ENCODE measurements at places on chromosomes 5 and 9.

GRCh38 chr5:72372331-72372730, 52.2 kb downstream of the PTCD2 start:
- DNase-seq = no peak

GRCh38 chr5:34914671-34915138, 599 bp downstream of the RAD1 start:
- no peak for DNase-seq

- no peak for DNase-seq
Measured at GRCh38 chr9:114202849-114203248, 47.5 kb downstream of the COL27A1 start.

DNA sequence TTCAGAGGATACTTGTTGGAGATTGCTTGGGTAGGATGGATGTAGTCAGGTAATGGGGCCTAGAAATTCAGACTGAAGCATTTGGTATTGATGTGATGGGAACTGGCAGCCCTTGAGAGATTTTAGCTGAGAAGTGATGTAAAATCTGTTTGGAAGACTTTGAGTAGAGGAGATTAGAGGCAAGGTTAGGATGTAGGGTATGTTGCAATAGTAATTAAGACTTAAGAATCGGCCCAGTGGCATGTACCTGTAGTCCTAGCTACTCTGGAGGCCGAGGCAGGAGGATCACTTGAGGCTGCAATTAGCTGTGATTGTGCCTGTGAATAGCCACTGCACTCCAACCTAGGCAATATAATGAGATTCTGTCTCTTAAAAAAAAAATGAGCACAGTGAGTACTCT, 6.7 kb downstream of the NSD1 start:
- DNase-seq = no peak

DNA sequence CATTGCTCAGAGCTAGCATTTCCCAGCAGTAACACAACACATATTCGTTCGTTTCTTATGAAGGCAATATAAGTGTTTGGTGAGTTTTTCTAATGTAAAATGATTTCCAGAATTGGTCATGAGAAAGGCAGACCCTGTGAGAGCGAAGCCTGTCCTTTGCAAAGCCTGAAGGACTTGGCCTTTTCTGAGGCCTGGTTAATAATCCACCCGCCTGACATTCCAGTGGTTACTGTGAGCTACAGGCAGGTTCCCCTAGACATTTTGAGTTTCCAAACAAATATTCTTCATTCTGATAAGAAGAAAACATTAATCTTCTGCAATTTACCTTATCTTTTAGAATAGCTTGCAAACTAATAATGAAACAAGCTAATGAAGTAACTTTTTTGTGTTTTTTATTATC, 38.0 kb downstream of the ADAMTS16 start:
- no peak for DNase-seq

DNA sequence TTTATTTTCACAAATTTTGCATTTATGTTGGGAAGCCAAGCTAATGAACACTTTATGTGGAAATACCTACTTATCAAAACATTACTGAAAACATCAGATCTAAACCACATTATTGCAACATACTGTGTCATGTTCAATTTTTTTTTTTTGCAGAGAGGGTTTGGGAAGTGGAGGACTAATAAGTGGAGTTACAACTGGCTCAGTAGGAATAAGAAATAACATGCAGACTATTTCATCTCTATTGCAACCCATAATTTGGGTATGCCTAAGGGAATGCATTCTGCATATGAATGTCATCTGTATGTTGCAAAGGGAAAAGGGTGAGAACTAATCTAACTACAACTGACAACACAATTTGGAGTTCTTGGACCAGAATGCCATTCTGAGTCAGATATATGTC, 41.8 kb downstream of the APC start:
- DNase-seq = no peak

DNA sequence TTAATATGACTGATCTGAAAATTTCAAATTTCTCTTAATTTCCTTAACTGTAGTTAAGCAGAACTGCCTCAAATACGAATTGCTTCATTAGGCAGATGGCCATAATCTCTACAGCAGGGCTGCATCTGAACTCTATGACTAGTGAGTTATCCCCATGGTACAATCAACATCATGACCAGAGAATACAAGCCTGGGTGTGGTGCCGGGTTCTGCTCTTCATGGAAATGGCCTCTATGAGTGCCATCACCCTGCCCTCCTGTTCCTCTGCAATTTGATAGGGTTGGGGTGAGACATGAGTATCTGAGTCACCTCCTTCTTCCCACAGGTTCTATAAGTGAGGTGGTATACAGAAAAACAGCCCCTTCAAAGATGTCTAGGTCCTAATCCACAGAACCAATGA, 235.9 kb downstream of the AP3B1 start:
- DNase-seq = no peak

GRCh38 chr5:180815293-180815917, 12.8 kb upstream of the MGAT1 start:
- DNase-seq = no peak

DNA sequence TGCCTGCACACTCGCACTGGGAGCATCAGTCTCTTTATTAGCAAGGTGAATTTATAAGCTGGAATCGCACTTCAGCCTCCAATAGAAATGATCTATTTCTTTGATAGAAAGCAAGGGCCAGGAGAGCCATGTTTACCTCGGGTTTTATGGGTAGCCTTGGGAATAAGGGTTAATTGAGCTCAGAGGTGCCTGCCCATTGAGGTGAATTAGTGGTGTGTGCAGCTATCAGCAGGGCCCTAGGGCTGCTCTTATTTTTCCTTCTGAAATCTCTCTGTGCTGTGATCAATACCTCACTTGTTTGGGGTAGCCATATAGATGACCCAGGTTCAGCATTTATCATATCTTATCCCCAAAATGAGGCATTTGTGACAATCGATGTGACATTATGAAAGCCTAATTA, 297.8 kb downstream of the EBF1 start:
- no peak for DNase-seq

GRCh38 chr5:36928947-36929346, 52.4 kb downstream of the NIPBL start:
- DNase-seq = no peak

GRCh38 chr5:76457674-76458485, 54.8 kb downstream of the IQGAP2 start:
- no peak for DNase-seq

DNA sequence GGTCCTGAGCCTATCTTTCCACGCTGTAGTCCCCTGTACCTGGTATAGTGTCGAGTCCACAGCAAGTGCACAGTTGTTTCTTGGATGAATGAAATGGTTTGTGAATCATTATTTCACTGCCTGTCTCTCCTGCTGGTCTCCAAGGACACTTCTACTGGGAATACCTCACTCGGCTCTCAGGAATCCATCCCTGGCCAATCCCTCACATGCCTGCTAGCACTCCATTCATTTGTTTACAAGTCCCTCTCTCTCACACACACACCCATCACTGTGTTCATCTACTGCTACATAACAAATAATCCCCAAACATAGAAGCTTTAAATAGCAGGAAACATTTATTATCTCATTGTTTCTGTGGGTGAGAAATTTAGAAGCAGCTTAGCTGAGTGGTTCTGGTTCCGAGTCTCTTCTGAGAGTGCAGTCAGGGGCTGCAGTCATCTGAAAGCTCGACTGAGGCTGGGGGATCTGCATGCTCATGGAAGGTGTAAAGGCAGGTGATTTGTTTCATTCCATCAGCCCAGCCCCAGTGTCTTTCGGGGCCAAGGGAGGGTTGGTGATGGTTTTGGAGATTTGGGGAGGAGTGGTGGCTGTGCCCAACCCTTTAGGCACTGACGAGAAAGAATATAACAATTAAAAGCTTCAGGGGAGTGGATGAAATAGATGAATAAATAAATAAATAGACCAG, 132.7 kb upstream of the IER5L start:
- no peak for DNase-seq

- DNase-seq = no peak
Measured at GRCh38 chr9:136059851-136060670, 35.0 kb downstream of the NACC2 start.

All from stimulated activated CD4-positive, alpha-beta T cell treated with anti-CD3 and anti-CD28 coated beads, TNF-alpha, amount 100 ng/mL, for 24 hours (primary cell).